ENCODE measurements at places on chromosomes 12 and 14. TPM values are rescaled to one million over a fixed set of nuclear protein-coding genes. Genes with fewer than 3 reads are reported as not detected.

- no peak for DNase-seq
Observed at GRCh38 chr12:85759623-85760022, 76.6 kb downstream of the RASSF9 start.

GRCh38 chr12:107990325-107990724 lies 138.8 kb upstream of the WSCD2 start:
- no peak for DNase-seq

GRCh38 chr14:92737206-92737605 lies 11.2 kb downstream of the LGMN start:
- no peak for DNase-seq

GRCh38 chr12:18595412-18595811 lies 142.4 kb downstream of the PLCZ1 start:
- DNase-seq: no peak

GRCh38 chr12:54956322-54956721 lies 28.2 kb downstream of the TESPA1 start:
- no peak for DNase-seq

DNA sequence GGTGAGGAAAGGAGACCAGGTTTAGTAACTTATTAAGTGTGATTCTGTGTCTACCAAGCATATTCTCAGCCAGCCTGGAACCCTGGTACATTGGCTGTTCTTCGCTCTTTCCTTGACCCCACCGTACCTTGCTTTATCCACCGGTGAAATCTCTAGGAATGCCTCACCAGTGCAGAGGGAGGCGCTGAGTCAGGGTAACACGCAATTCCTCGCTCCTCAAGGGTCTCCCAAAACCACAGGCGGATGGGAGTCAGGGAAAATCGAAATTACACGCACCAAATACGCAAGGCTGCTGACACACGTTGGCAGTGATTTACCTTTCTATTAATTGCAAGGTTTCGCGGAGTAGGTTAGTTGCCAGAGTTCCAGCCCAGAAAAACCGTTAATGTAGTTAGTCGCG lies 845 bp downstream of the L3HYPDH start:
- peak; percentile 34 for DNase-seq

- no peak for DNase-seq
Observed at GRCh38 chr14:30185832-30186231, 258.2 kb upstream of the PRKD1 start.

- no peak for DNase-seq
Observed at GRCh38 chr12:122107261-122107660, 28.7 kb downstream of the MLXIP start.

GRCh38 chr14:75025082-75025481 lies 22.4 kb downstream of the EIF2B2 start:
- no peak for DNase-seq

DNA sequence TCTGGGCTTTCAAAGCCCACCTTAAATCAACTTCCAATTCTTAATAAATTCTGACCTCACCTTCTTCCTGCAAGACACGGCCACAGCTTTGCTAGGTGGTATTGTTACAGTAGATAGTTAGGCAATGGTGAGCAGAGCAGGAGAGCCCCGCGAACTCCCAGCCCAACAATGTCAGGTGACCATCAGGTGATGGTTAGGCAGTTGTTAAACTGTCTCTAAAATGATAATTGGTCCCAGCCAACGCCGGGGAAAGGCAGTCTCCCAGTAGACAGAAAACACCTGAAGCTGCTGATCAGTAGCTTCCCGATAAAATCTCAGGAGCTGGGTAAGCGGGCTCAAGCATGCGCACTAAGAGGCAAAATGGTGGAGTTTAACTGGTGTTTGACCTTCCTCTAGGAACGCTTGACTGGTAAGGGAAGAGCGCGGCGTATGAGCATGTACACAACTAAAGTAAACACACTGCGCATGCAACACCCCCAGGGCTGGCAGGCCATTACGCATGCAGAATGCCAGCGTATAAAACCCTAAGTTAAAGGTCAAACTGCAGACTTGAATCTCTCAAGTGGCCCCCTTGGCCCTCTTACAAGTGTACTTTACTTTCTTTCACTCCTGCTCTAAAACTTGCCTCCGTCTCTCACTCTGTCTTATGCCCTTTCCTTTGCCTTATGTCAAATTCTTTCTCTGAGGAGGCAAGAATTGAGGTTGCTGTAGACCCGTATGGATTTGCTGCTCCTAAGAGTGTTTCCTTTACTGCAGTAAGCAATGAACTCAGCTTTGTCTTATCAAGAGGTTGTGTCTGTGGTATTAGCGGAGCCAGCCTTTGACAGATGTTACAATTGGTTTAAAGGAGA lies 113.5 kb downstream of the C12orf75 start:
- no peak for DNase-seq

GRCh38 chr12:13875744-13876143 lies 105.7 kb downstream of the GRIN2B start:
- no peak for DNase-seq

Gene LRRC23
- total RNA-seq: 7.6 TPM

Gene OTOGL
- total RNA-seq: 0.62 TPM

Gene BEGAIN
- total RNA-seq: 8.1 TPM

Gene SLC6A12
- 4.4 TPM for total RNA-seq

Data from occipital lobe (tissue), 3 donors.